ENCODE measurements at places on chromosomes 3 and 15.

- no peak for DNase-seq
Measured at GRCh38 chr3:42187936-42188335, 78.0 kb downstream of the CCK start.

- no peak for DNase-seq
Measured at GRCh38 chr3:167662919-167663400, 9.2 kb upstream of the WDR49 start.

- DNase-seq, result no peak
Measured at GRCh38 chr3:155619118-155619915, 125.6 kb downstream of the PLCH1 start.

GRCh38 chr3:101970905-101971304 is 121.6 kb downstream of the NFKBIZ start:
- no peak for DNase-seq

GRCh38 chr15:45644437-45644836 is 9.6 kb downstream of the SQOR start:
- DNase-seq, result no peak

Measured in AG08395 (cell line).